ENCODE measurements at places on chromosomes 5 and 9. TPM values are rescaled to one million over a fixed set of nuclear protein-coding genes. Genes with fewer than 3 reads are reported as not detected.

Gene PRXL2C
- total RNA-seq: 30.8 TPM

Gene ADAMTS2
- 203 TPM for total RNA-seq

Gene POU5F2
- total RNA-seq: 1.8 TPM

Gene GOLM1
- total RNA-seq: 85.0 TPM

Gene SH3GL2
- total RNA-seq: 0.29 TPM

Gene WNT8A
- not detected for total RNA-seq

Gene PLPP6
- total RNA-seq: 7.2 TPM

Gene FGF18
- under 0.01 TPM for total RNA-seq

Gene TTC16
- total RNA-seq: under 0.01 TPM

Gene GADD45G
- total RNA-seq: 0.88 TPM

Gene NUP155
- total RNA-seq: 25.0 TPM

Gene MED22
- total RNA-seq: 14.5 TPM

Gene LRRC14B
- total RNA-seq: under 0.01 TPM

Gene SV2C
- not detected for total RNA-seq

Gene PCDHGA8
- 3.5 TPM for total RNA-seq

Gene SLC35A4
- total RNA-seq: 17.4 TPM

Gene NPR3
- 92.3 TPM for total RNA-seq

Gene NUTM2G
- total RNA-seq: not detected
